Hematopoietic multipotent progenitor cell treated with erythropoietin and hydrocortisone succinate and interleukin-3 and kit ligand, for 4 days (in vitro differentiated cells): ENCODE measurements at places on chromosomes 4 and X.
A peak's percentile ranks its signal among the peaks of the same experiment; 100 is the strongest.

DNA sequence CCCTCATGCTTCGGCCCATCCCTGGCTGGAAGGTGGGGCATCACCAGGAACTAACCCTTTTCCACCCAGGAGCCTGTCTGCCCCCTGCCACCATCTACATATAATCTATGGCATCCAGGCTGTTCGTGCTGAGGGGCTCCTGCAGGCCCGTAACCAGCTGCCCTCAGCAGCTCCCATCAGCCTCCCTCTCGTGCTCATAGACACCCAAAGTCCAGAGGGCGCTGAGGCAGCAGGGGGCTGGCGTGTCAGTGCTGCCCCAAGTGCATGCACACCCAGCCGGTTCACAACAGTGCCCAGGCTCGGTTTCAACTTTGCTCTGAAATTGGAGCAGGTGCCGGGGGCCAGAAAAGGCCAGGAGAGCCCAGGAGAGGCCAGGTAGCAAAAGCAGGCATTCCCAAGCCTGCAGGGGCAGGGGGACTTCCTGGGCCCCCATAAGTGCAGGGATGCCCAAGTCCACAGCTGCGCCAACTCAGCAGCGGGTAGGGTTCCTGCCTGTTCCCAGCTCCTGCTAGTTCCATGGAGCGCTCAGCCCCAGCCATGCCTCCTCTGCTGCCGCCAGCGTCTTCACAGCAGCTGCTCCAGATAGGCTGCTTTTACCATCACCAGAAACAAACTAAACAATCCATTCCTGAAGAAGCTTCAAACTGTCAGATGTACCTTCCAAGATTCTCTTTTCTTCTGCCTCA is 558.2 kb upstream of the GNPDA2 start:
- no peak for DNase-seq

GRCh38 chrX:46554942-46555341 is 9.7 kb upstream of the ZNF674 start:
- DNase-seq = peak; percentile 58

DNA sequence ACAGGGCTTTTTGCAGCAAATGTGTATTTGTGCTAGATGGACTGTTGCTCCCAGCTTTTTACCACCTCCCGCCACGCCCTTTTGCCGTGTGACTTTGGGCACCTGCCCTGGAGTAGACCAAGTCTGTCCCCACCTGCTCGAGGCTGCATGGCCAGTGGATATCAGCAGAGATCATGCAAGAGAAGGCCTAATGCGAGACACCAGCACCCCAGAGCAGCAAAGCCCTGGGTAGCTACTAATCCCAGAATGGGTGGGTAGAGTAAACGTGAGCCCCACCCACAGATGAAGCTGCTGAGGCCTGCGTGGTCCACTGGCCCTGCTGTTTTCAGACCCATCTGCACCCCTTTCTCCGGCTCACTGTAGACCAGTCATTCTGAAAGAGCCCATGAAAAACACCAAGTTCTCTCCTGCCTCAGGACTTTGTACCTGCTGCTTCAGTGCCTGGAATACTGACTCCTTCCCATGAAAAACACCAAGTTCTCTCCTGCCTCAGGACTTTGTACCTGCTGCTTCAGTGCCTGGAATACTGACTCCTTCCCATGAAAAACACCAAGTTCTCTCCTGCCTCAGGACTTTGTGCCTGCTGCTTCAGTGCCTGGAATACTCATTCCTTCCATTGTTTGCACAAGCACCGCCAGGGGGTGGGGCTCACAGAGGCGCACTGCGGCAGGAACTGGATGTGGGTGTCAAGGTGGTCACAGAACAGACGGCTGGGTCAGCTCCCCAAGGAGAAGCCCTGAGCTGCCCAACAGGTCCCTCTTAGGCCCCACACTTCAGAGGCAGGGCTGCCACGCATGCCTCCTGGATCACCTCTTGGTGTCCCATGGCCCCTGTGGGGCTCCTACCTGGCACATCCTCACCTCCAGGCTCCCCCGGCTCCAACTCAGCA is 5.1 kb upstream of the TNIP2 start:
- DNase-seq = peak; percentile 56

DNA sequence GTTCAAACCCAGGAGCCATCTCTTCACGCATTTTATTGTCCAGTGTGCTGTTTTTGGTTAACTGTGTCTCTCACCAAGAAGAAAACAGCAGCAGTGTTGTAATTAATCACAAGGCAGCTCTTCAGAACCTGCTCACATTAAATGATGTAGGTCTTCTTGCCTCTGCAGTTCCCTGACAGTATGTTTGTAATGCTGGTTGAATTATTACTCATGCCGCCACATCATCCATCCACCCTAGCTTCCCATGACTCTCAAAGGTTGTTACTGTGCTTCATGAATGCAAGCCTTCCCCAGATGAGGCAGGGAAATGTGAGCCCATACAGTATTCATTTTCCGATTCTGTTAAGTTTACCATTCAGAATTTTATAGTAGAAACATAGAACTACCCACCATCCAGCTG is 17.4 kb downstream of the TLR10 start:
- DNase-seq = no peak

DNA sequence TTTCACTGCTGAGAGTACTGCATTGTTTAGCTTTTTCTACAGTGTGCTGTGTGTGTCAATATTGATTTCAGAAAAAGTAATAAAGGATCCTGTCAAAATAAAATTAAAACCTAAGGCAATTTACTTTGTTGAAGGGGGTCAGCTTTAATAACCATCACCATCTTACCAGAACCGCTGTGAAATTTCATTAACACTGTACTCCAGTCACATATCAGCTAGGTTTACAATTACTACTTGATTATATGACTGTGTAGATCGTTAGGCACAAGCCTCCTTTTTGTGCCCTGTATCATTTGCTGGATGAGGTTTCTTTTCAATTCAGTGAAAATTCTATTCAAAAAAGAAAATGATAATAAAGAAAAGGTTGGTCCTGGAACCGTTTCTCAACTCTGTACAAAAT is 917.2 kb downstream of the CENPC start:
- DNase-seq = no peak

GRCh38 chr4:149187726-149188125 is 627.9 kb downstream of the IQCM start:
- DNase-seq = no peak

- DNase-seq = peak; percentile 20
Observed at GRCh38 chr4:55445921-55446577, 50.3 kb downstream of the TMEM165 start.

DNA sequence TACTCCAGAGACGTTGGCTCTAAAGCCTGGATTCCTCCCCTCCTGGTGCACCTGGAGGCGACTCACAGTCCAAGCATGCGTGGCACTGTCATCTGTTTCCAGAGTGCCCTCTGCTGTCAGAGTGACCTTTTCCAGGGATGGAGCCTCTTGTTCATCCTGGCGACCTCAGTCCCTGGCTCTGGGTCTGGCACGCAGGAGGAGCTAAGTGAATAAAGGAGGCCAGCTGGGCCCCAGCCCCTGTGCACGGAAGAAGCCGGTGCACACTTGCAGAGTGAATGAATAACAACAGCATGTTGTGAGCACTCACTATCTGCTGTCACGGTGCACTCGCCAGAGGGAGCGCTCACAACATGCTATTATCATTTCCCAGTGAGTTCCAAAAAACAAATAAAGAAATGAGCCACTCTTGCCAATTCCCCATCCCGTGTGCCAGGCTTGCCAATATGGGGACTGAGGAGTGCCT is 27.8 kb upstream of the PSAPL1 start:
- no peak for DNase-seq

GRCh38 chrX:131083510-131084142 is 25.5 kb downstream of the ARHGAP36 start:
- DNase-seq = no peak

DNA sequence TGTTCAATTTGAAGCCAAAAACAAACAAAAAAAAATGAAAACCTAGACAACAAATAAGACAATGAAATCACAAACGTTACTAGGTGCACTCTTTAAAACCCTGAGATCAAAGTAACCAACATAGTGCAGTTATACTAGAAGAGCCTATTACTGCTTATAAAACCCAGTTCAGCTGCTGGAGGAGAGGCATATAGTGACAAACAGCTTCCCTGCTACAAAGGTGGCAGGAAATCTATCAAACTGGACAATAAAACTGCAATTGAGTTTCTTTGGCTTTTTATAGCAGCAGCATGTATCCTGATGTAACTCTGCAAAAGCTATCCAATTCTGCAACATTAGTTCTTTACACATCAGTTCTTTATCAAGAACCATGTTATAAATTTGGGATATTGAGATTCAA is 155.6 kb downstream of the LRBA start:
- DNase-seq = no peak

DNA sequence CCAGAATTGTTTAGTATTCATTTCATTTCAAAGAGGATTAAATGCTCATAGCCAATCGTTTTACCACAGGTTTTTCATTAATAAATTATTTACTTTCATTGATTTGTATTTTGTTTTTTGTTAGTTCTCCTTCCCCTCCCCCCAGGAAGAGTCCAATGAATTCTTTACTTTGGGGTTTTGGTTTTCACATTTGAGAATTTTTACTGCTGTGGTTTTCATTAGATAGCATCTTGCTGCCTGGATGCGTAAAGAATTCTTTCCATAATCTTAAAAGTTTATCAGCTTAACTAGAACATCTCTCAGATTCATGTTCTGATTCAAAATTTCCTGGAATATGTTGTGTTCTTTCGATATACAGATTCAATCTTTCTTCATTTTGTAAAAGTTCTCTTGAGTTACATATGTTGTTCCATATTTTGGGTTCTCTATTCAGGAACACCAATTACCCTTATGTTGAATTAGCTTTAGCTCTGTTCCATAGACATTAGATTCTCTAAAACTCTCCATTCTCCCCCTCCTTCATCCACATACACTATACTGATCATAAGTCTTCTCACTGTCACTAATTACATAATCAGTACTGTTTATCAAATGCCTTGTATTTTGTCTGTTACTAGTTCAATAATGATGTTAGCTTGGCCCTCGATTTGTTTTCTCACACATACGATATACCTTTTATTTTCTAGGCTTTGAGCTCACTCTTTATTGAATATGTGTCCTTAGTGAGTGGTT is 184.4 kb downstream of the CAMK2D start:
- no peak for DNase-seq

DNA sequence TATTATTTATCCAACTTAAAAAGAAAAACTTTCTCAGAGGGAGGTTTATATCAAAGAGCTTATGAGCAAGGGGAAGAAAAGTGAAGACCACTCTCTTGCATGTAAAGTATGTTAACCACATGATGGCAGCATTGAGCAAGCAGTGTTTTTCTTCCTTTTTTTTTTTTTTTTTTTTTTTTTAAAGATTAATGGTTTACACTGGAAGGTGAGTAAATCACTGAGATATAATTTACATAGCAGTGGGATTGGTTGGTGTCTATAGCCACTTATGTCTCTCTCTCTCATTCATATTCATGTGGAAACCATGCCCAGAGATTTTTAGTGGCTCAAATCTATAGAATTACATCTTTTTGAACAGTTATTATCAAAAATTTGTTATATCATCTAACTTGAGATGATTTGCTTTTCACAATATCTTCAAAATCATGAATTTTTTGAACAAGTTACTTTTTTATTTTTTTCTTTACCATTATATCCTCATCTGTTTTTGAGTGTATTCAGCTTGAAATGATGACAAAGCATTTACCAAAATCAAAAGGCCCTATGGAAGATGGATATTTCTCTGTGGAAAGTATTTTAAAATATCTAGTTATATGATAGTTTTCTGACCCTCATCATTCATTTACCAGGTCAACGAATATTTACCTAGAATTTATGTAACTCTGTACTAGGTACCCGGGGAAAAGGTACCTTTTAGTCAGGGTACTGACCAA is 31.6 kb downstream of the MTHFD2L start:
- peak; percentile 87 for DNase-seq

DNA sequence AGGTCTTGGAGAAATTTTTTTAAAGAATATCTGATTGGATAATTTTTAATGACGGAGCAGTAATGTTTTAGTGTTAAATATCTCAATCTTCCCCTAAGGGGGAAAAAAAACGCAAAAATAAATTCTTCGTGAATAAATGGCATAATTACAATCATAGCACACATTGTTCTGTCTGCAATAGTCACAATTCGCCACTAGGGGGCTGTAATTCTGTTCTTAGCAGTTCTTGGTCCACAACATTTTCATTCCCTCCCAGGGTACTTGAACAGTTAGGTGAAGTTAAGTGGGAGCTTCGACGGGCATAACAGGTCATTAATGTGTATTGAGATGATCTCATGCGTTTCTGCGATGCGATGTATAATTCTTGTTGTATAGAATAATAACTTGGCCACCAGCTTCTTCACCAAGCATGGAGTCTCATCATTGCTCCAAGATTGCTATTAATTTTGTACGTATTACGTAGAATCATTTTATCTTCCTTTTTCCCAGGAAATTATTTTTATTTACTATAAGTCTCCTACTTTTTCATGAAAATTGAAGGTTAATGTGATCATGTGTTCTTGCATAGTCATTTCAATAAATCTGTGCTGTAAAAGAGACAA is 27.2 kb downstream of the HTR2C start:
- peak; percentile 57 for DNase-seq
